ENCODE measurements at places on chromosomes 1 and 21. TPM values are rescaled to one million over a fixed set of nuclear protein-coding genes. Genes with fewer than 3 reads are reported as not detected.

GRCh38 chr1:164562947-164563520, 4.0 kb downstream of the PBX1 start:
- DNase-seq = no peak

The AQP10 gene
- polyA plus RNA-seq = 0.02 TPM

The TAS1R3 gene
- 0.06 TPM for polyA plus RNA-seq

DNA sequence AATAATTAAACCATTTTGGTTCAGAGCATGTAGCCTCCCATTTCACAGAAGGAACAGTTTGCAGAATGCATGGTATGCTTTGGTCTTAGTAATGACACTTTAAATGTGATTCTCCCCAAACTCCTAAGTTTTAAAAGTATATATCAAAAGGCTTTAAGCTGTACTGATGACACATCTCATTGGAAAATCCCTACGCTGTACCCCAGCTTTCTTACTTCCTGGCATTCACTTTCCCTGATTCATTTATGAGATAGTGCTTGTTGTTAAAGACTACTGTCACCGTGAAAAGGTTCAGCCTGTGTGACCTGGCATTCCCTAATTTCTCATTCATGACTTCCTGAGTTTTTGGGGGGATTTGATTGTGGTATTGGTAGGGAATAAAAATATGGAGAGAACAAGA, 53.4 kb downstream of the MPZL1 start:
- no peak for DNase-seq

DNA sequence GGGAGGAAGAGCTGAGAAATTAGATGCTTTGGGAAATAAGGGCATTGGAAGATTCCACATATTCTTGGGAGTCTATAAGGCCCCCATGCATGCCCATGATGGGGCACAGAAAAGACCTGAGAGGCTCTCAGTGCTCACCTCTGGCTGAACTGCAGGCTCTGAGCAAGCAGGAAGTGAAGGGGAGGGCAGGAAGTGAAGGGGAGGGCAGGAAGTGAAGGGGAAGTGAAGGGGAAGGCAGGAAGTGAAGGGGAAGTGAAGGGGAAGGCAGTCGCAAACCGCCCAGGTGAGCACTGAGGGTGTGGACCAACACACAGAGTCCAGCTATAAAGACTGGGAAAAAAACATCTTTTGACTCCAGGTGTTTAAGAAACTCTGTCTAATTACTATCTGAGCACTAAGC, 3.5 kb downstream of the KRTAP10-9 start:
- DNase-seq = no peak

- peak; percentile 88 for DNase-seq
These were observed 7.7 kb downstream of the VSIG8 start for GRCh38 chr1:159854693-159855192.

GRCh38 chr21:42631142-42631541, 22.3 kb upstream of the PDE9A start:
- no peak for DNase-seq

- no peak for DNase-seq
These were observed 104.2 kb downstream of the ETS2 start for GRCh38 chr21:38909929-38910328.

DNA sequence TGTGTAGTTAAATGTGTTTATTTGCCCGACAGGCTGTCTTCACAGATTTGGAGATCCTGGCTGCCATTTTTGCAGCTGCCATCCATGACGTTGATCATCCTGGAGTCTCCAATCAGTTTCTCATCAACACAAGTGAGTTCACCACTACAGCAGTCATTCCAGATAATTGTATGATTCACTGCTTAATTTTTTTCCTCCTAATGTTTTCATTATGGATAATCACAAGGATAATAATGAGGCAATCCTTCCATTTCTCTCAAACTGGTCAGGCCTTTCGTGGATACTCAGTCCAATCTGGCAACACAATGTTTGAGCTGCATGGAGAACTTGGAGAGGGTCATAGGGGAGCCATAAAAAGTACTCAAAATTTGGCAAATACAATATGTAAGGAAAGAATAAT, 168.3 kb upstream of the SGIP1 start:
- no peak for DNase-seq

The FAM110D gene
- 0.50 TPM for polyA plus RNA-seq

- no peak for DNase-seq
These were observed 195.2 kb downstream of the S1PR1 start for GRCh38 chr1:101431956-101432510.

- DNase-seq = no peak
These were observed 24.0 kb upstream of the CDC42BPA start for GRCh38 chr1:227342075-227342829.

- no peak for DNase-seq
These were observed 32.9 kb downstream of the NRIP1 start for GRCh38 chr21:15031790-15032357.

The CRYBG2 gene
- polyA plus RNA-seq = 0.49 TPM

- DNase-seq = peak; percentile 71
These were observed 14.6 kb upstream of the COL16A1 start for GRCh38 chr1:31718327-31718897.

GRCh38 chr1:184576822-184577221, 177.8 kb downstream of the EDEM3 start:
- DNase-seq = no peak

DNA sequence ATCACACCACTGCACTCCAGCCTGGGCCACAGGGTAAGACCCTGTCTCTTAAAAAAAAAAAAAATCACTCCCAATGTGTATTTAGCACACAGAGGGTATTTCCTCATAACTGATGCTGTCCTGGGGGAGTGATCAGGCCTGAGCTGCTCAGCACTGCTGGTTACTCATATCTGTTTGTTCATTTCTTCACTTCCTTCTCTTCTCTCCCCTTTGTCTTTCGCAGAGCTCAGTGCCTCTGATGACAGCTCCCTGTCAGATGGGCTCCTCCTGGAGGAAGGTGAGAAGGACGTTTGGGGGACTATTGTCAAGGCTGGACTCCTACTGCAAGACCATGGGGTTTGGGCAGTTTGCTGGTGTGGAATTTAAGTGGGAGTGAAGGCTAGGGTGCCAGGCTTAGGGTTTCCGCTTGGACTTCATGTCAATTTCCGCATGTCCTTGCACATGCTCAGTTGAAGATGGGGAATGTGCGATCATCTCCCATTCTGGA, 13.0 kb downstream of the INAVA start:
- DNase-seq = no peak

- DNase-seq = no peak
These were observed 61.6 kb upstream of the HMGB4 start for GRCh38 chr1:33802268-33802667.

GRCh38 chr1:15542388-15543250, 16.0 kb downstream of the DNAJC16 start:
- no peak for DNase-seq

DNA sequence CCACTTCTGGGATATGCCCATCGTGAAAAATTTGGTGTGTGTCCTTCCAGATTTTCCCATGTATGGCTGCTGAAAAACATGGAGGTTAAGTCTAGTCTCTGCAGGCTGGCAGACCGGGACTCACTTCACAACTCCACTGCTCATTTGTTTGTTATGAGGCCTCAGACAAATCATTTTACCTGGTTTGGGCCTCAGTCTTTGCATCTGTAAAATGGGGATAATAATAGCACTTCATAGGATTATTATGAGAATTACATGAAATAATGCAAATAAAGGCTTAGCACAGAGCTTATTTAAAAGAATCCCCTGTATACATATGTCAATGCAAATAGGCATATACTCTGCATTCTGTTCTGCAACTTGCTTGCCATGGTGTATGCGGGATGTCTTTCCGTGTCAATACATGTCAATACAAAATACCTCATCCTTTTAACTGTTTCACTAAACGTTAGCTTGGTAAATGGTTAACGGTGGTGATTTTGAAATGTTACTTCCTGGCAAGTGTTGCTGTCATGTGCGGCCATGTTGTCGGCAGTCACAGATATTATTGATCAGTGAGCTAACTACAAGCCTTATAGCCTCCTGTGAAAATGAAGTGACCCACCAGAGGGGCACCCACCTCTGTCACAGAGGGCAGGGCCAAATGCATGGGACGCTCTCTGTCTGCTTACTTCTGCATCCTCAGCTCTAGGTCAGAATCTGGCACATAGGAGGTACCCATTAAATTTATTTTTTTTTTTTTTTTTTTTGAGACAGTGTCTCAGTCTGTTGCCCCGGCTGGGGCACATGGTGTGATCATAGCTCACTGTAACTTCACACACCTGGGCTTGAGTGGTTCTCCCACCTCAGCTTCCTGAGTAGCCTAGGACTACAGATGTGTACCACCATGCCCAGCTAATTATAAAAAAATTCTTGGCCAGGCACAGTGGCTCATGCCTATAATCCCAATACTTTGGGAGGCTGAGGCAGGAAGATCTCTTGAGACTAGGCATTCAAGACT, 4.3 kb downstream of the LCK start:
- no peak for DNase-seq

The TMIGD3 gene
- polyA plus RNA-seq = not detected

GRCh38 chr1:172471666-172472065, 27.8 kb upstream of the PIGC start:
- no peak for DNase-seq

DNA sequence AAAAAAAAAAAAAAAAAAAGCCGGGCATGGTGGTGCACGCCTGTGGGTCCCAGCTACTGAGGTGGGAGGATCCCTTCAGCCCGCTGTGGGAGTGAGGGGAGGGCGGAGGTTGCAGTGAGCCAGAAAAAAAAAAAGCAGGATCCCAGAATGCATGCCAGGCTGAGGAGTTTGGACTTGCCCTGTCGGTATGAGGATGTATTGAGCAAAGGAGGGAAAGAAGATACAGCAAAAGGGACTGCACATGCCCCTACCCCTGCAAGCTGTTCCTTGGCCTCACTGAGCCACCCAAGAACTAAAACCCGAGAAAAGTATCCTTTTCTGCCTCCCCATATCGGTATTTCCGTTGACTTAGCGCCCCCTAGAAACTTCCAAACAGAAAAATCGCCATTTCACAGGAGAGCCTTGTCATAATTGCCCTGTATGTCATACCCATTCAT, 1.3 kb upstream of the GPATCH4 start:
- no peak for DNase-seq

The SLFNL1 gene
- polyA plus RNA-seq = 0.16 TPM

DNA sequence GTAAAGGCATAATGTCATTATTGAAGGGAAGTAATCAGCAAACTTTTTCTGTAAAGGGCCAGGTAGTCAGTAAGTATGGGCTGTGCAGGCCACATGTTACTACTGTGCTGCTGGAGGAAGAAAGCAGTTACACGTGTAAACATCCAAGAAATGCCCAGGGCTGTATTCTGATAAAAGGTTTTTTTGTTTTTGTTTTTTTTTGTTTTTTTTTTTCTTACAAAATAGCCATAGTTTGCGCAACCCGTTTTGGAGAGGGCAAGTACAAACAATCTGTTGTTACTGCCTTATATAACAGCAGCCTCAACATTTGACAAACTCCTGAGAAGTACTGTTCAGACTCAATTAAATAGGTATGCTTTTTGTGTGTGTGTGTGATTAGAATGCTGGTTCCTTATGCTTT, 26.7 kb upstream of the MTMR11 start:
- no peak for DNase-seq

- DNase-seq = peak; percentile 82
These were observed 93.9 kb upstream of the PPM1J start for GRCh38 chr1:112808861-112809684.

The SH2D1B gene
- not detected for polyA plus RNA-seq

DNA sequence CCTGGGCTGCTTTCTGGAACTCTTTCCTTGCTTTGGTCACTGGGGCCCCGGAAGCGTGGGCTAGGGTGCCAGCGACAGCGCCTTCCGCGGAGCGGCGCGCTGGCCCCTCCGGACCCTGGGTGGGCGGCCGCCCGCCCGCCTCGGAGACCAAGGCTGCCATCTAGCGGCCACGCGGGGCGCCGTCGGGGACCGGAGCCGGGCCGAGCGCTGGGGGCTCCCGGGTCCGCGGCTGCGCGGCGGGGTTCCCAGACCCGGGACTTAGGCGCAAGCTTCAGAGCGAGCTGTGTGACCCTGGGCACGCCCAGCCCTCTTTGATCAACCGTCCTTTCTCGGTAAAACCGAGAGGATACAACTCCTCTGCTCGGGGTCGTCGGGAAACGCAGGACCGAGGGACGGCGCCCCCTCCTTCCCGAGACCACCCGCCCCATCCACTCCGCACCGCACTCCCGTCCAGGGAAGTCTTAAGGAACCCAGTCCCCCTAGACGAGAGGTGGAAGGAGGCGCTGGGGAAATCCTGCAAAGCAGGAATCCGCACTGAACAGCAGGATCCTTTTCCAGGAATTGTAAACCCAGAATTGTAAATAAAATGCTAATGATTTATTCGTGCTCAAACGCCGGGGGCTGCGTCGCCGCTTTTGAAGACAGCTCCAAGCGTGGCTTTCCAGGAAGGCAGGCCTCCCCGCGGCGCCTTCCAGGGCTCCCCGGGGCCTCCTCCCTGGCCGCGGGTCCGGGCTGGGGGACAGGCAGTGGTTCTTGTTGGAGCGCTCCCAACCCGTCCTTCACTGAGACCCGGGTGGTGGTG, 41.2 kb downstream of the RRAGC start:
- DNase-seq = peak; percentile 94

DNA sequence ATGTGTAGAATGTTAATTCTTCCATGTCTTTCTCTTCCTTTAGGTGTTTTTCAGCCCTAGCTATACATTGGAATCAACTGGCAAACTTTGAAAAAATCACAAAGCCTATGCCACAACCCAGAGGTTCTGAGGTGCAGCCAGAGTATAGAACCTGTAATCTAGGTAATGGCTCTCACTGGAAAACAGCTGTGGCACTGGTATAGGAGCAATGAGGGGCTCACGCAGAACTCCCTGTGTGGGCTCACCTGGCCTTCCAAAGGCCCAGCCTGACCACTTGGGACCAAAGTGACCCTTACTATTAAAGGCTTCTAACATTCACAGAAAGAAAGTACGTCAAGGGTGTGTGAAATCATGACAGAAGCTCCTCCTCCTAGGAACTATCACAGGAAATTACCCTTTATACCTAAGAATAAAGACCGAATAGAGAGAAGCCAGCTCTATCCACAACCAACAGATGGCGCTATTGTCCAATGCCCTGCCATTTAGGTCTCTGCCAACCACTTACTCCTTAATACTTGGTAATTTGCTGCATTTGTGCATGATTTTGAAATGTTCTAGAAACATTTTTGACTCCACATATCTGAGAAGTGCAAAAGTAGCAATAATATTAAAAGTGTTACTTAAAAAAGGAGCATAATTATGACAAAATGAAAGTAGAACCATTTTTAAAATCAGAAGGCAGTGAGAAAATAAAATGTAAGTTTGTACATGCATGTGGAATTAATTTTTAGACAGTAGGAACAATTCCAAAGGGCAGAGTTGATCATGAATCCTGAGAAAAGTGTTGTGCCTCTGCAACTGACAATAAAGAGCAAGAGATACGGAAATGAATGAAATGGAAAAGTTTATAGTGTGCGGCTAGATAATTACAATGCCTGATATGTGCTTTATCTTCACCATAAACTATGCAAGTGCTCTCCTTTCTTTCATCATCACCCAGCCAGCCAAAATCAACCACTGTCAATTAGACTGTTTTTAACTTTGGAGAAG, 93.1 kb upstream of the HAO2 start:
- DNase-seq = peak; percentile 30

The CRB1 gene
- 0.18 TPM for polyA plus RNA-seq

DNA sequence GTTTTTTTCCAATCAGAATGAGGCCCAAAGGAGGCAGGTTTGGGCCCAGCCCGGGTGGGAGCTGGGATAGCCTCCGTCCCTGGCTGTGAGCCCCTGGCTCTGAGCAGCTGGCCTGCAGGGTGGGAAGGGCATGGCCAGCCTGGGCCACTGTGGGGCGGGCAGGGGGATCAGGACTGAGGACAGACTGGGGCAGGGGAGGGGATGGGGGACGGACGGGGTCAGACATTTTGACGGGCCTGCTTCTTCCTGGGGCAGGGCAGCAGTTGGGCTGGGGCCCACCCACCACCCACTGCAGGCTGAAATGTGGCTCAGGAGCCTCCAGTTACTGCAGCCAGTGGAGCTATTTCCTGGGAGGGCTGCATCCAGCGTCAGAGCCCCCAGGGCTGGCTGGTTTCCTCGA, 2.5 kb upstream of the SLC6A9 start:
- peak; percentile 9 for DNase-seq
